ENCODE measurements at places on chromosomes 11 and 22. TPM values are rescaled to one million over a fixed set of nuclear protein-coding genes. Genes with fewer than 3 reads are reported as not detected.

- DNase-seq = no peak
Measured at GRCh38 chr11:27040302-27041115, at the start of gene BBOX1. BBOX1 (plus strand) TSS chr11:27040815; CDS start chr11:27055431, 14,616 bp downstream.

GRCh38 chr22:38834215-38834953 lies 9.4 kb downstream of the NPTXR start:
- peak; percentile 26 for DNase-seq

GRCh38 chr11:6402061-6402470 lies 11.8 kb downstream of the SMPD1 start:
- no peak for DNase-seq

DNA sequence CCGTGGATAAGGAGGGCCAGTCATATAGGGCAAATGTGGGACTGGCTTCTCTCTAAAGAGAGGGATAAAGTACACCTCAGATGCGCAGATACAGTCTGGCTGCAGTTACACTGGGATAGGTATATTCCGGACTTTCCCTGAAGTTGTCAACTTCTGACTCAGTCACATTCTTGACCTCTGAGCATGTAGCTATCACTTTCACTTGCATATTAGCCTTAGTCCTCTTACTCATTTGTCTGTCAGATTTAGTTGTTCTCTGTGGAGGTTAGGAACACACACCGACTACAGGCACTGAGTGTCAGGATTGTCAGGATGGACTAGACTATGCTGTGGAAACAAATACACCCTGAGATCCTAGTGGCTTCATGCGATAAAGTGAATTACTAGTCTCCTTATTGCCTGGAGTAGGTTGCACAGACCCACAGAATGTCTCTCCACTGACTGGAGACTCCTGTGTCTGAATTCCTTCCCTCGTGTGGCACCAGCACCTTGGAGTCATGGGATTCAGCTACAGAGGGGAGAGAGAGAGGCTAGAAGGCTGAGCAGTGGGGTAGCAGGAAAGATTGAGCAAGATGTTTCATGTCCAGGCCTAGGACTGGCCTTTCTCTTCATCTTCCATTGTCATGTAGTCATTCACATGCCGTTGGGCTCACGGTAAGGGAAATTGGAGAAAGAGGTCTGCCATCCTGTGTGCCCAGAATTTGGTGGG lies 654.3 kb downstream of the NTM start:
- DNase-seq = no peak

DNA sequence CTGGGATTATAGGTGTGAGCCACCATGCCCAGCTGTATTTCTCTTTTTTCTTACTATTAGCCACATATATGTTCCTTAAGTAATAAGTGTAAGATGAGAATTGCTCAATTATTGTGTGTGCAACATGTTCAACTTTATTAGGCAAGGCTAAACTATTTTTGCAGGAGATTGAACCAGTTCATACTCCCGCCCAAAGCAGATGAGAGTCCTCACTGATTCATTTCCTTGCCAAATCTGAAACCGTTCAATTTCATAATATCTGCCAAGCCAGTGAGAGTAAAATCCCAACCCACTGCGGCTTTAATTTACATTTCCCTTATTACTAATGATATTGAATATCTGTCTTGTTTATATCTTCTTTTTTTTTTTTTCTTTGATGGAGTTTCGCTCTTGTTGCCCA lies 48.4 kb downstream of the KCNJ4 start:
- no peak for DNase-seq

DNA sequence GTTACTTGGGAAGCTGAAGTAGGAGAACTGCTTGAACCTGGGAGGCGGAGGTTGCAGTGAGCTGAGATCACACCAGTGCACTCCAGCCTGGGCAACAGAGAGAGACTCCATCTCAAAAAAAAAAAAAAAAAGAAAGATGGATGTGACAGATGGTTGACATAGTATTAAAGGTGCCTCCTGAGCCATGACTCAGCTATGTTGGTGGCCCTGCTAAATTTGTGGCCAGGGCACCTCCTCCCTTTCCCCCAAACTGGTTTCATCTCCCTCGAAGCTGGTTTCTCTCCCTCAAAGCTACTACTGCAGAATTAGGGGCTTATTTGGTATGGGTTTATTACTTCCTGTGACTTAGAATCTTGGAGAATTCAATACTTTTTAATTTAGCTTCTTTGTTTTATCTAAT lies 31.5 kb downstream of the SDHD start:
- no peak for DNase-seq

GRCh38 chr11:78961937-78962701 lies 387.5 kb upstream of the NARS2 start:
- DNase-seq = no peak

- peak; percentile 69 for DNase-seq
Measured at GRCh38 chr22:27801202-27801615, 347 bp downstream of the MN1 start.

DNA sequence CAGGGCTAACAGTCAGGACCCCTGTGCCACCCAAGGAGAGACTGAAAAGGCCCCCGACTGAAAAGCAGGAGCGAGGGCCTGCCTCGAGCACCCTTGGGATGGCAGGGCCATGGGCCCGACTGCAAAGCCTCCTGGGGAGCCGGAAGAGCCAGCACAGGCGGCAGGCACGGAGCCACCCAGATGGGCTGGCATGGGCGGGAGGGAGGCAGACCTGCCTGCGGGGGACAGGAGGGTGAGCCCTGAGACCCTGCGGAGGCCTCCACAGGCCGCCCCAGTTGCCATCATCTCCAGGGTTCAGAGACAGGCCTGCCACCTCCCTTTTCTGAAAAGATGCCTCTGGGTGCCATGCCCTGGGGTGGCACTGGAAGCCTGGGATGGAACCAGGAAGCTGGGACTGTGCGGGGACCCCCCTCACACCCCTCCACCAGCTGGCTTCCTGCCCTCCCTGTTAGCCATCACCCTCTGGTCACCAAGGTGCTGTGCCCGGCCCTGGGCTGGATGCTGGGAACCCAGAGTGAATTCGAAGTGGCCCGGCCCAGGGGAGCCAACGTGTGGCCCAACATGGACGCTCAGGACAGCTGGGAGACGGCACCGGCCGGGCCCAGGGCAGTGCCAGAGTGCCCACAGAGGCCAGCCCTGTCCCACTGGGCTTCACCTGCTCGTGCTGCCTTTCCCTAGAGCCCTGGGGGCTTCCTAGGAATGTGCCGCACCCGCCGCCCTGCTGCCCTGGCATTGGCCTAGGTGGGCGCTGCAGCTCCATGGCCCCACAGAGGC lies 13.8 kb downstream of the TSPAN32 start:
- peak; percentile 63 for DNase-seq

DNA sequence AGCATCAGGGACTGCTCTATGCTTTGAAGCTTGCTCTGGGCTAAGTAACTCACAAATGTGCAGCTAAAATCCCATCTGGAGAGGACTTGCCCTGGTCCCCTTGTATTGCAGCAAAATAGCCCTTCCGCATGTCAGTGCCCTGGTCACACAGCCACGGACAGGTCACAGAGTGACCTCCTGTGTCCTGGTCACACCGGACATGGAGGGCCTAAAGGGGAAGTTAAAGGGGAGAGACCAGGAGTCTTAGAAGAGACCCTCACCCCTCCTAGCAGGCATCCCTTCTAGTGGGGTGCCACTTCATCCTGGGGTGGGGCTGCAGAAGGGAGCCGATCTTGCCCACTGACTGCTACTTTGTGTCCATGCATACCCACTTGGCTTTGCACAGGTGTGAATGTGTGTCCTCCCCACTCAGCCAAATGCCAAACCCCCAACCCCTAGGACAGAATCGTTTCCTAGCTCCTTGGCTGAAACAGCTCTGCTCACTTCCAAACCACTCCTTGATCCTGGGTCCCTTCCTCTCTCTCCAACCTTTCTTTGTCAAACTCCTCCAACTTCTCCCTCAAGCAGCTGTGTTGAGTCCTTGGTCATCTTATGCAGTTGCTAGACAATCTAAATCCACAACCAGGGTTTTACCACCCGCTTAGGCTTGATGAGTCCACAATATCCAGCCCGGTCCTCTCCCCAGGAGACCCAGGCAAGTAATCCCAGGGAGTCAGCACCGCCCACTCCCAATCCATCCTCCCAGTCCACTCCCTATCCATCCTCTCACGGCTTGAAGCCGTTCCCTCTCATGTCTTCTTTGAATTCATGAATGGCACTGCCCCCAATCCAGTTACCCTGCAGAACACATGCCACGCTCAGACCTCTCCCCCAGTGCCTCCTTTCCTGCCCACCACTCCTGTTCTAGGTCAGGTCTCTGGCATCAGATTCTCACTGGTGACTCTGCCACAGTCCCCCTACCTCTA lies 3.3 kb upstream of the FXYD6 start:
- no peak for DNase-seq

GRCh38 chr11:69534166-69534530 lies 52.7 kb downstream of the LINC01488 start:
- DNase-seq = peak; percentile 58

GRCh38 chr11:93236741-93237675 lies 39.2 kb upstream of the SLC36A4 start:
- DNase-seq = no peak

DNA sequence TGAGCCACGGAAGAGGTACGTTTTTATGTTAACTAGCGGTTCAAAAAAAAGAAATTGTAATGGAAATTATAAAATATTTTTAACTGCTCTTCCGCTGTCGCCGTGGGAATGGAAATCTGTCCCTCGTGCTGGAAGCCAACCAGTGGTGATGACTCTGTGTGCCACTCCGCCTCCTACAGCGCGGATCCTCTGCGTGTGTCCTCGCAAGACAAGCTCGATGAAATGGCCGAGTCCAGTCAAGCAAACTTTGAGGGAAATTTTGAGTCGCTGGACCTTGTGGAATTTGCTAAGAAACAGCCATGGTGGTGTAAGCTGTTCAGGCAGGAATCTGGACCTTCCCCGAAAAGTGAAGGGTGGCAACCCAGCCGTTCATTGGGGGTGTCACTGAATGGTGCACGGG lies 2.9 kb upstream of the CBX7 start:
- no peak for DNase-seq

GRCh38 chr11:58508814-58509213 lies 909 bp upstream of the OR5B21 start:
- no peak for DNase-seq

GRCh38 chr22:27480487-27480886 lies 321.1 kb downstream of the MN1 start:
- no peak for DNase-seq

DNA sequence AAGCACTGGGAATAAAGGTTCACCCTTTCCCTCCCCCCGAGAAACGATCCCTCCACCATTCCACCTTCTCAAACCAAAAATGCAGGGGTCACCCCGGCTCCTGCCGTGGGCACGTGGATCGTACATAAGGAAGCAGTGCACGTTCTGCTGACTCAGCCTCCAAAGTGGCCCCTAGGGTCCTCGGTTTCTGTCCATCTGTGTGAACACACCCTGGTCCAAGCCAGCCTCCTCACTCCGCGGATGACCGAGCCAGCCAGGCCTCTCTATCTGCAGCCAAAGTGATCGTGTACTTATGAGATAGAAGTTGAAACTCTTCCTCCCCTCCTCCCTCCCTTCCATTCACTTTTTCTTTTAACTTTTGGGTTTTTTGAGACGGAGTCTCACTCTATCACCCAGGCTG lies 16.2 kb downstream of the C11orf24 start:
- no peak for DNase-seq

DNA sequence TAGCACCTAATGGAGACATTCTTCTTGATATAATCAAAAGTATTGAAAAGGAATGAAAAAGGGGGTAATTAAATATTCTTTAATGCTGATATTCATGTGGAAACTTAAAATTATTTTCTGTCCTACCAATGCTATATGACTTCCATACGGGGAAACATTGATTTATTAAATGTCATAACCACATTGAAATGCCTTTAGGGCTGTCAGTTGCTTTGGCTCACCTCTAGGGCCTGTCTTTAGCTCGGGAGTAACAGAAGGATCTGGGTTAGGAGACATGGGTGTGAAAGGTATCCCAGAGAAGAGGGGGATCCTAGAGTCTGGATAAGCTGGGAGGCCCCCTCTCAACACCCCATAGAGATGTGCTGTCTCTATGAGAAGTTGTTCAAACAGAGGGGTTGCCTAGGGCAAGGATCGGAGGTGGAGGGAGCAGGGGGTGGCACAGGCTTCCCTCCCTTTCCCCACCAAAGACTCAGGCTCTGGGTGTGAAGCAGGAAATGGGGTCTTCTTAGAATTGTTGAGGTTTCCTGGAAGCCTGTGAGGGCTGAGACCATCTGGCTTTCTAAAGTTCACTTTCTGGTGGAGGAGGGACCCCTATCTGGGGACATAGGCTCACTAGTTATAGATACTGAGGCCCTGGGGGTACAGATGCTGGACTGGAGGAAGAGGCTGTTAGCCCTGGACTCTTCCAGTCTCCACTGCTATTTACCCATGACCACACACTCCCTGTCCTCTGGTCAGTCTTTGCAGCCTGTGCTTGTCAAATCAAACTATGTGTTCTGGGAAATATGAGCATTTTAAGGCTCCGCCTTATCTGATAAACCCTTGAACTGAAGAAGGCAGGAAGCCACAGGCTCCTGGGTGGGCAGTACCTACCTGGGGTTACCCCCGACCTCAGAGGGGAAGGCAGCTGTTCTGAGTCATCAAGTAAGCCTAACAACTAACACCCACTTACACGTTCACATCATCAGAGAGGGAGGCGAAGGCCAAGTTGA lies 55.8 kb upstream of the RRAS2 start:
- DNase-seq = no peak

GRCh38 chr11:765025-765801 lies 12.1 kb downstream of the GATD1 start:
- no peak for DNase-seq

DNA sequence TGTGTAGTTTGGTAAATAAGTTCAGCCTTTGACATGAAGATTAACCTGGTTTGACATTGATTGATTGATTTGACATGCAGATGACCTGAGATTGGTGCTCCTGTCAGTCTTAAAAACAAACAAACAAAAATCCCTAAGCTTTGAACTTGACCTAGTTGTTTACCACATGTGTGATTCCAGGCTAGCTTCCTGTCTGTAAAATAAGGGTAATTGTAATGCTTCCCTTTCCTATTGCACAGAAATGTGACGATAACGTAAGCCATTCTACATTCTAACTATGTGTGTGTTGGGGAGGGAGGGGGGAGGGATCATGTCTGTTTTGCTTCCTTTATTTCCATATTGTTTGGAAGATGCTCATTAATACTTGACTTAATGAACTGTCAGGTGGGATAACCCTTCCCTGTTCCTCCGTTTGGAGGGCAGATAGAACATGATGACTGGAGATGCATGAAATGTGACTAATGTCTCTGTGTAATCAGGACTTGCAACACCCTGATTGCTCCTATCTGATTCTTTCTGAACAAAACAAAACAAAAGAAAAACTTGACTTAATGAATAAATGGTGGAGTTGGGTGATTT lies 106.1 kb upstream of the CLMP start:
- no peak for DNase-seq

FAM76B gene
- total RNA-seq = 22.5 TPM

LARGE2 gene
- 6.0 TPM for total RNA-seq

VPREB3 gene
- total RNA-seq = not detected

CD248 gene
- total RNA-seq = 10.0 TPM

DCHS1 gene
- total RNA-seq = 28.0 TPM

KRTAP5-1 gene
- not detected for total RNA-seq

SHISAL1 gene
- total RNA-seq = 1.0 TPM

HORMAD2 gene
- not detected for total RNA-seq

DHCR7 gene
- total RNA-seq = 105 TPM

JHY gene
- 8.9 TPM for total RNA-seq

MUC6 gene
- total RNA-seq = not detected

Measured in upper lobe of right lung (tissue), 1 donor.